NCI-H2081 treated with DMSO at 0.1 percent for 48 hours (cell line): ENCODE measurements at places on chromosomes 3 and 15.

DNA sequence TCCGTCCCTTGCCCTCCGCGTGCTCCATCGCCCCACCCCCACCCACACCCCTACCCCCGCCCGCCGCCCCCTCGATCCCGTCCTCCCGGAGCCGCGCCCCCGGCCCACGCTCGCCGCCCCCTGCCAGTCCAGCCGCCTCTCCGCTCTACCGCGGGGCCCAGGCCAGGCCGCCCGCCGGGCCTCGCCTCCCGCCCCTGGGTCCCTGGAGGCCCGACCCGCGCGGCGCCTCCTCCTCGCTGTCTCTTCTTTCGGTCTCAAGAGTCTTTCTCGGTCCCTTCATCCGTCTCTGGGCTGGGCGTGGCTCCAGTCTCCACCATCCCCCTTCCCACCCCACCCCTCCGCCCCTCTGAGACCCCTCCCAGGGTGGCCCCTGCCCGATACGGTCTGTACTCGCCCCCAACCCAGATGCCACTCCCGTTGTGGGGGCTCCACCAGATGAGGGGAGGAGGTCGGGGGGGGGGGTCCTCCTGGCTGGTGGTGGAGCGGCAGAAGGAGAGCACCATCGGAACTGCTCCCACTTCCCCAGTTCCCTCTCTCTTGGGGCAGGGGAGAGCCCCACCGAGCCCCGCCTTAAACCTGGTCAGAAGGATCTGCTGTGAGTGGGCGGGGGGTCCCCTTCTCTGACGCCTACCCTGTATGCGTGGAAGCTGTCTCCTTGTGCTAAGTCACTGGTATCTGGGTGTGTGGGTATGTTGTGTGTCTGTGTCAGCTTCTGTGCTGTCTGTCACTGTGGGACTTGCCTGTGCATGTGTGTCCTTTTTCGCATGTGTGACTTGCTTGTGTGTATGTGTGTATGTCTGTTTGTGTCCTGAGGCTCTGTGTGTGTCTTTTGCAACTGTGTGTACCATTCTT lies 1.0 kb downstream of the PRKCD start:
- DNase-seq = no peak

DNA sequence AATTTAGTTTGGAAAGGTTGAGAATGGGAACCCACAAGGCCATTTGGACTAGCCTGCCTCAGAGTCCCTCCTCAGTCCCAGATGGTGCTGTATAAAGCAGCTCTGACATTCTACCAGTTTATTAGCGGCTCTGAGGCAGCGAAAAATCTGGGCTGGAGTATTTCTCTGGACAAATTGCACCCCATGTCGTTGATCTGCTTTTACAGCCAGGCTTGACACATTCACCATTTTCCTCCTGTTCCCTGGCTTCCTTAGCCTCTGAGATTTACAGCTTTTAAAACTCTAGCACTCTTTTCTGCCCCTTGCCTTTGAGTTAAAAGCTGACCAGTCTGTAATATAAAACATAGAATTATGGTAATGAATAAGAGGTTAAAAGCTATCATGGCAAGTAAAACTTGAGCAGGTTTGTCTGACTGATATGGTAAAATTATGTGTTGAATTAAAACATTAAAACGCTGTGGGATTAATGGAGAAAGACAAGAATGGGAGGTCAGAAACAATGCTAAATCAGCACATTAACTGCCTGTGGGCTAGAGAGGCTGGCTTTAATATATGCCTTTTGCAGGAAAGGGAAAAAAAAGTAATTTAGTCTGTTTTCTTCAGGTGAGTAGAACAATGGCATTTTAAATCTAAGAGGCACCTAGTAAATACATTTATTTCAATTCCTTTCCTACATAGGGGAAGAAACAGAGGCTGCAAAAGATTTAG lies 131.2 kb downstream of the MCTP2 start:
- no peak for DNase-seq

GRCh38 chr3:22371607-22372291 lies 620.7 kb upstream of the ZNF385D start:
- no peak for DNase-seq

DNA sequence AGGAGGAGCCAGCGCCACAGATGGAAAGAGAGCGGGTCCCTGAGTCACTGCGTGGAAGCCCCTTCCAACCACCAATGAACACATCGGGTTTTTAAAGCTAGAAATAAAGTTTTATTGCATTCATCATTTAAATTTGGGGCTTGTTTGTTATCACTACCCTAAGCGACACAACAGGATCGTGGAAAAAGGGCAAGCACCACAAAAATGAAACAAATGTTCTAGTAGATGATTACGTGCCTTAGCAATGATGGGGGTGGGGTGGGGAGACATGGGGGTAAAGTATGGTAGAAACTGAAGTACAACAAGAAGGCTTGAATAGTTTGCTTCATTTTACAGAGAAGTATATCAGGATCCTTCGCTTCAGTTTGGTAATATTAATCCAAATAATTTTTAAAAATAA lies 221.6 kb upstream of the ATP10A start:
- no peak for DNase-seq

DNA sequence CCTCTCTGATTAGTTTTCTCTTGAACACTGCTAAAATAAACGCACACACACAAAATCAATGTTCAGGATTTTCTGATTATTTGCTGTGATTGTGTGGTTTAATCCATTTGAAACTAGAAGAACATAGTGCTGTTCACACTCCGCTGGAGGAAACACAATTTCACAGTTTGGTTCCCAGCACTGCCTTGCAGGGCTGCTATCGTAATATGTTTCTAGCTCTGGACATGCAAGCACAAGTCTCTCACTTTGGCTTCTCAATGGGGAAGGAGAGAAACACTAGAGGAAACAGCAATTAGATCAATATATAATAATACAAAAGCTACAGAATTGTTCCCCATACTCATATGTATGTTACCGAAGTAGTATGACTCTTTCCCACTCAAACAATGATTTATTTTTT lies 299.5 kb downstream of the NSUN3 start:
- DNase-seq = no peak

DNA sequence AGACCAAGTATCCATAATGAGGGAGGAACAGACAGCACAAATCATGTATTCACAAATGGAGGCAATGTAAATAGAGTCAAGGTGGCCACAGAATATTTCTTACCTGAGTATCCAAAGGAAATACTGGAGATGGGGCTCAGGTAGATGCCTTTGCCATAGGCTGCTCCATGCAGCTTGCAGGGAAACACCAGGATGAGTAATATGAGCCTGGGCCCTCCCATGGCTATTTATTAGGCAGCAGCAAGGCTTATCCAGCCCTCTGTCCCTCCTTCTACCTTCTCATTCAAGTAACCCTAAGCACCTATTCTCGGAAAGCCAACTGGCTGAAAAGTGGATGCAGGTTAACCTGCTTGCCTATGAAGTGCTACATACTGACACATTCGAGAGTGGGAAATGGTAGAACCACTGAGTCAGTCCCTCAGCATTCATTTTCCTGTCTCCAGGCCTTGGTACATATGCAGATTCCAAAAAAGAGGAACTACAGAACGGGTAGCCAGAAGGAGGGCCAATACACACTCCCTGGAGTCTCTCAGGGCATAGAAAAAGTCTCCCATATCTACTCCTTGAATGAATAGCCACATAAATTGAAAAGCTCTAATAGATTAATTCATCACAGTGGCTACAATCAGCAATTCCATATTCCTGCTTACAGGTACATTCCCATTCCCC lies 18.3 kb upstream of the PKM start:
- DNase-seq = no peak

DNA sequence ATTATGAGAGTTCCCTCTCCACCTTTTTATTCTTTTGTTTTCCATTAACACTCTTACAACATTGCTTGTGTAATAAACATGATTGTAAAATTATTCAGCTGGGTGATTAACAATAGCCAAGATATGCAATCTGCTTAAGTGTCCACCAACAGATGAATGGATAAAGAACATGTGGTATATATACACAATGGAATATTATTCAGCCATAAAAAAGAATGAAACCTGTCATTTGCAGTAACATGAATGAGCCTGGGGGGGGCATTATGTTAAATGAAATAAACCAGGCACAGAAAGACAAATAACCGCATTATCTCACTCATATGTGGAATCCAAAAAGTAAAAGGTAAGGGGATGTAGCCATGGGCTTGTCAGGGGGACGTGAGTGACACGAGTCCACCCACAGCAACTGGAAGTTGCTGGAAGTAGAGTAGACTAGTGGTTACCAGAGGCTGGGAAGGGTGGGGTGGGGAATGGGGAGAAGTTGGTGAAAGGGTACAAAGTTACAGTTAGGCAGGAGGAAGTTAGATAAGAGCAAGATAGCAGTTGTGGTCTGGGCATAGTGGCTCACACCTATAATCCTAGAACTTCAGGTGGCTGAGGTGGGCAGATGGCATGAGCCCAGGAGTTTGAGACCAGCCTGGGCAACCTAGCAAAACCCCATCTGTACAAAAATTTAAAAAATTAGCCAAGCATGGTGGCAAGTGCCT lies 28.7 kb upstream of the CD47 start:
- DNase-seq = no peak

DNA sequence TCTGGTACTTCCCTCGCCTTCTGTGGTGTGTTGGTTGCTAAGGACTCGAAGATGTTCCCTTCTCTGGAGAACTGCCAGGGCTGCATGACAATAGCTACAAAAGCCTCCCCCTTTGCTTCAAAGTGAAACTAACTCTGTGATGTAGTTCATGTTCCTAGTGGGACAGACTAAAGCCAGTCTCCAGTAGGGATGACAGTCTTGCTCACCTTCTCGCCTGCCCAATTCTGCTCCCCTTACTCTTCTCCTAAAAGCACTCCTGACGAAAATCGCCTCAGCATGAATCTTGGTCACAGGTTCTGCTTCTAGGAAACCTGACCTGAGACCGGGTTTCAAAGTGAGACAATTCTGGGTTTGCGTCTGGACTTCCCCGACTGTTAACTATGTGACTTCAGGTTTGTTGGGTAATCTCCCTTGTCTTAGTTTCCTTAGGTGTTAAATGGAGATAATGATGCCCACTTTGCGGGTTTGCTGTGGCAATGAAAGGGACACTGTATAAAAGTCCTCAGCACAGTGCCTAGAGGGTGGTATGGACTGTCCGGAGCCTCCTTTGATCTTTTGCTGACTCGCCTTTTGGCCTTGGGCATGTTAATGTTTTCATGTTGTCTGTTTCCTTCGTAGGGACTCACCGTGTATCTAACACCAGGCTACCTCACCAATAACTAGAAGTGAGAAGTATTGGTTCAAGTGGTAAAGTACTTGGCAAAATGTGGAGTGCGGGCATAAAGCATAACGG lies 24.9 kb upstream of the THRB start:
- no peak for DNase-seq

DNA sequence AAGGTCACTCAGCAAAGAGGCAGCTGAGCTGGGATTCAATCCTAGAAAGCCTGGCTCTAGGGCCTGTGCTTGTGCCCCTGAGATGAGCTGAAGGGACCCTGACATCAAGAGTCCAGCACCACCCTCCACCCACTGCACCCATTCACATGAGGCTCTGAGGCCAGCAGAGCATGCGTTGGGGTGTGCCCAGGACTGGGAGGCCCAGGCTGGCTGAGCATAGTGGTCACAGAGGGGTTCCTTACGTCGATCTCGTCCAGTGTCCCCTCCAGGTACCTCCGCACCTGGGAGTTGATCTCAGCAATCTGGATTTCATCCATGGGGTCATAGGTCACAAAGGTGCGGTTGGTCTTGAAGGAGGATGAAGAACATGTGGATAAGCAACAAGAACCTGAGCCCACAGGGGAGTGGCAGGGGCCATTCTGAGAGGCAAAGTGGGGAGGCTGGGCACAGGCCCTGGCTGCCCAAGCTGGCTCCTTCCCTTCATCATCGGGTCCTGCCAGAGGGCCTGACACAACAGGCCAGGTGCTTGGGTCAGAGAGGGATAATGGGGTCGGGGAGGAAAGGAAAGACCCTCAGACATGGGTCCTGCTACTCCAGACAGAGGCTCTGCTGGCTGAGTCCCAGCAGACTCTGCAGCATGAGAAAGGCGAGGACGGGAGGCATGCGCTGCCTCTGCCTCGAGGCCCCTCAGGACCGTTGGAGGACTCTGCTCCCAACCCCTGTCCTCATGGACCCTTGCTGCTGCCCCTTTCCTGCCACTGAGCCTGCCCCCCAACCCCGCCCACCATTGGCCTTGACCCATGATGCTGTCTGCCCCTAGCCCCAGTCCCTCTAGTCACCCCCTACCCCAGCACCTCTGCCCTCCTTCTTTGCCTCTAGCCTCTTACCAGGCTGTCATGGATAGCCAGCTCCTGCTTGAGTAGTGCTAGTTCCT lies 35.2 kb downstream of the KIF9 start:
- DNase-seq = no peak

- DNase-seq = no peak
Measured at GRCh38 chr15:52699457-52699856, 20.3 kb upstream of the ATOSA start.

GRCh38 chr15:77048135-77048876 lies 22.6 kb downstream of the TSPAN3 start:
- no peak for DNase-seq

GRCh38 chr15:99537344-99537743 lies 28.4 kb upstream of the MEF2A start:
- DNase-seq = no peak

DNA sequence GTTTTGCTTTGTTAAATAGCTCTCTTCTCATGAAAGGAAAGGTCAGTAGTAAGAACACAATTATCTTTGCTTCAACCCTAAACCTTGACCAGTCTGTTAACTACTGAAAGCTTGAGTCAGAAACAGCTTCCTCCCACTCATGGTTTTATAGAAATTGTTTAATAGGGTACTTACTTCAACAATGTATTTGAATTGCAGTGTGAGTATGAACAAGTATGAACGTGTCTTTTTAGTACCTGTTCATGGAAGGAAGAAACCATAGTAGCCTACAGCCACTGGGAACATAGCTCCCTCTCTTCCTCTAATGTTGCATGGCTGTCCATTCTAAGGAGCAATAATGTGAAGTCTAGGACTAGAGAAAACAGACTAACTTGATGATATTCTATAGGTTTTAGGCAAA lies 311.0 kb downstream of the MCTP2 start:
- no peak for DNase-seq

- DNase-seq = no peak
Measured at GRCh38 chr15:96135166-96136093, 195.1 kb upstream of the NR2F2 start.

DNA sequence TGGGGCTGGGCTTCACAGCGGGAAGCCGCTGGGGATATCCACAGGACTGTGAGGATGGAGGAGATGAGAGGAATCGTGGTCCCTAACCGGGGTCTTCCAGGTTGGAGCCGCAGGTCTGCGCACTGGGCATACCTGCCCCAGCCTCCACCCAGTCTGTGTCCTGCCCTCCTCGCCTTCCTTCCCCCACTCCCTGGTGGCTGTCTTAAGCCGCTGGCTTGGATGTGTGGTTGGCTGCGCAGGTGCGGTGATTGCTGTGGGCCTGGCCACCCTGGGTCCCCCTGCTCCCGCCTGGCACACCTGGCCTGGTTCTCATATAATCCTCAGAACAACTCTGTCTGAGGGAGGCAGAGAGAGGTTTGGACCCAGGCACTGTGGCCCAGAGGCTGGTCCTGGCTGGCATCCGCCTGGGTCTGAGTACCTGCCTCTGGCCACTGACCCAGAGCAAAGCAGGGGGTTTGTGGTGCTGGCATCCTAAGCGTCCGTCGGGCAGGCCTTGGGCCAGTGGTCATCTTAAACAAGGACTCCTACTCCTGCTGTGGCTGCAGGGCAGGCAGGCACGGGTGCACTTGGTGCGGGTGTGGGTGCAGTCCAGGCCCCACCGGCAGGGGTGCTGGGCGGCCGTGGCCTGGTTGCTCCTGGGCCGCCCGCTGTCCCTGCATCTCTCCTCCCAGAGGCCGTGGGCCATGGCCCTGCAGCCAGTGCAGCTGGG lies 18.7 kb downstream of the PLXNA1 start:
- no peak for DNase-seq
